ENCODE measurements at places on chromosomes 4 and X. TPM values are rescaled to one million over a fixed set of nuclear protein-coding genes. Genes with fewer than 3 reads are reported as not detected.

CENPI gene
- 4.7 TPM for polyA plus RNA-seq

IL13RA2 gene
- 0.43 TPM for polyA plus RNA-seq

DNA sequence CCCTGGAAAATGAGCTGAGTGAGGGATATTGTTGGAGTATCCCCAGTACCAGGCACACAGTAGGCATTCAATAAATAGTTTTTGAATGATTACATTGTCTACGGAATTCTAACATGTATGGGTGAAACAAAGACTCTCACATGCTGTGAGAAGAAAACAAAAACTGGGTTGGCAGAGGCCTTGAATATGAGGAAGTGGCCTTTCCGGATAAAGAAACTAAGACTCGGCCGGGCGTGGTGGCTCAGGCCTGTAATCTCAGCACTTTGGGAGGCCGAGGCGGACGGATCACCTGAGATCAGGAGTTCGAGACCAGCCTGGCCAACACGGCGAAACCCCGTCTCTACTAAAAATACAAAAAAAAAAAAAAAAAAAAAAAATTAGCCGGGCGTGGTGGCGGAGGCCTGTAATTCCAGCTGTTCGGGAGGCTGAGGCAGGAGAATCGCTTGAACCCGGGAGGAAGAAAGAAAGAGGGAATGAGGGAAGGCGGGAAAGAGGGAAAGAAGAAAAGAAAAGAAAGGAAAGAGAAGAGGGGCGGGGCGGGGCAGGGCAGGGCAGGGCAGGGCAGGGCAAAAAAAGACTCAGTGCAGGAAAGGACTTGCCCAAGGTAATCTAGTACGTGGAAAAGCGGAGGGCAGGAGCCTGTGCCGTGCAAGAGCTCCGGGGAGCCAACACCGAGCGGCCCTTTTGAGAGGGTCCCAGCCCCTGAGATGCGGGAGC, 689 bp upstream of the TMA16 start:
- no peak for DNase-seq

GRCh38 chr4:184313058-184313581, 95.4 kb upstream of the ENPP6 start:
- DNase-seq = no peak

- no peak for DNase-seq
These were observed 963.6 kb upstream of the DIAPH2 start for GRCh38 chrX:95721011-95721410.

HTR2C gene
- not detected for polyA plus RNA-seq

DNA sequence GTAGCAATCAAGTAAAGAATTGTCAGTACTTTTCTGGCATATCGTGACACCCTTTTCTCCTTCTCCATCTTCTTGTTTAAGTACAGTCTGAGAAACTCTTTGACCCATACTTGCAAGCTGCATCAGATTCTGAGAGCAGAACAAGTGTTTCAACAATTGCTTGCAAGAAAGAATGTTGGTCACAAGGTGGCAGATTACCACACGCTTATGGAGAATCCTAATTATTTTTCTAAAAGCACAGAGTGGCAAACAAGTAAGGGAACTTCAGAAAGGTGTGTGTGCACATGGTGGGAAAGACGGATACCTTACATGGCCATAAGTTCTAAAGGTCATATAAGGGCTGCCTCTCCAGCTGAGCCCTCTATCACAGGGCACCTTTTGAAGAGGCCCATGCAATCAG, 136.4 kb upstream of the FGF13 start:
- peak; percentile 13 for DNase-seq

PCDH10 gene
- under 0.01 TPM for polyA plus RNA-seq

All from foreskin keratinocyte (primary cell).